ENCODE measurements at places on chromosomes 6 and 20.

- DNase-seq: no peak
Measured at GRCh38 chr6:2790588-2791449, 25.6 kb downstream of the WRNIP1 start.

- DNase-seq: no peak
Measured at GRCh38 chr6:169935861-169936260, 184.4 kb downstream of the ERMARD start.

- DNase-seq: no peak
Measured at GRCh38 chr6:158311626-158312025, 639 bp upstream of the TULP4 start.

DNA sequence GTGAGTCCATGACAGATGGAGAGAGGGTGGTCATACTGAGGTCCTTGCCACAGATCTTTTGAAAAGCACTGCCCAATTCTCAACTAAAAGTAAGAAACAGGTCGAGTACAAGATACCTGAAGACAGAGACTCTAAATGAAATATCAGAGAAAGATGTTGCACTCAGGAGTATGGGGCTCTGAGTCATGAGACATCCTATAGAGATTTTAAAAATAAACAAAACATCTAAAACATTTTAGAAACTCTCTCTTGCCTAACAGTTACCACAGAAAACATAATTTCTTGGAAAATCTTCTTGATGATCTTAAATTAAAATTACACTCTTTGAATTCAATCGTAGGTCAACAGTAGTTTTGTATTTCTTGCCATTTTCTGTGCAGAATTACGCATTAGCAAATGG, 348.9 kb upstream of the MARCKS start:
- no peak for DNase-seq

DNA sequence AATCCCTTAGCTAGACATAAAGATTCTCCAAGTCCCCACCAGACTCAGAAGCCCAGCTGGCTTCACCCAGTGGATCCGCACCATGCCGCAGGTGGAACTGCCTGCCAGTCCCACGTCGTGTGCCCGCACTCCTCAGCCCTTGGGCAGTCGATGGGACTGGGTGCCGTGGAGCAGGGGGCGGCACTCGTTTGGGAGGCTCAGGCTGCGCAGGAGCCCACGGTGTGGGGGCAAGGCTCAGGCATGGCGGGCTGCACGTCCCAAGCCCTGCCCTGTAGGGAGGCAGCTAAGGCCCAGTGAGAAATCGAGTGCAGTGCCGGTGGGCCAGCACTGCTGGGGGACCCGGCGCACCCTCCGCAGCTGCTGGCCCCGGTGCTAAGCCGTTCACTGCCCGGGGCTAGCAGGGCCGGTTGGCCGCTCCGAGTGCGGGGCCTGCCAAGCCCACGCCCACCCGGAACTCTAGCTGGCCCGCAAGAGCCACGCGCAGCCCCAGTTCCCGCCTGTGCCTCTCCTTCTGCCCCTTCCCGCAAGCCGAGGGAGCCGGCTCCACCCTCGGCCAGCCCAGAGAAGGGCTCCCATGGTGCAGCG, 95.9 kb upstream of the DTNBP1 start:
- no peak for DNase-seq

DNA sequence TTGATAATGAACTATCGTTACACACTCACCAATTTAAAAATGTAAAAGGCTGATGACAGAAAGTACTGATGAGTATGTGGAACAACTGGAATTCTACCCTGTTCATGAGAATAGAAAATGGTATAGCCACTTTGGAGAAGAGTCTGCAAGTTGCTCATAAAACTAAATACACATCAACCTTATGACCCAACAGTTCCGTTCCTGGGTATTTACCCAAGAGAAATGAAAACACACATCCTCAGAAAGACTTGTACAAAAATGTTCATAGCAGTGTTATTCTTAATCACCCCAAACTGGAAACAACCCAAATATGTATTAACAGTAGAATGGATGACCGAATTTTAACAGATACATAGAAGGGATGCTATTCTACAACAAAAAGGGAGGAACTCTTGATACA, 145.7 kb upstream of the LRFN2 start:
- no peak for DNase-seq

DNA sequence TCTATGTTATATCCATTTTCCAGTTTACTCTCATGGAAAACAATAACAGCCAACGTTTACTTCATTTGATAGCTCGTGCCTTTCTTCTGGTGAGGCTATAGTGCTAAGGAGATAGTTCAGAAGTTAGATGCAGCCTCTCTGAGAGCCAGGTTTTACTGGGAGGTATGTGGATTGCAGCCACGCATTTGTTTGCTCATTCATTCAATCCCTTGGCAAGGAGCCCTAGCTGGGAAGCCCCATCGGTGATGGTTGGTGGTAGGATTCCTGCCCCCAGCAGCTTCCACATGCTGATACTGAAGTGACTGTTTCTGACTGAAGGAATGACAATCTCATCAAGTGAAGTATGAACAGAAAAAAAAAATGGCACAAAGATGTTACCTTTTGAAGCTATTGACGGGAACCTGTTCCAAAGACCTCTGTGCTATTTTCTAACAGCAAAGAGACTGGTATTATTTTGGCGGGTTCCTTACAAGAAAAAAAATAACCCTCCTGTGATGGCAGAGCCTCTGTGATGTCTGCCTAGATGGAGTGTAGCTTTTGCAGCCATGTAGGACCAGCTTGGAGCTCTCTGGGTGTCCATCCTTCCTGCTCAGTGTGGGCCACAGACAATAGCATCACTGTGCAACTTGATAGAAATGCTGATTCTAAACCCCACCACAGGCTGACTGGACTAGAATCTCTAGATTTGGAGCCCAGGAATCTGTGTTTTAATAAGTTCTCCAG, 30.6 kb downstream of the SNAP25 start:
- DNase-seq: no peak

DNA sequence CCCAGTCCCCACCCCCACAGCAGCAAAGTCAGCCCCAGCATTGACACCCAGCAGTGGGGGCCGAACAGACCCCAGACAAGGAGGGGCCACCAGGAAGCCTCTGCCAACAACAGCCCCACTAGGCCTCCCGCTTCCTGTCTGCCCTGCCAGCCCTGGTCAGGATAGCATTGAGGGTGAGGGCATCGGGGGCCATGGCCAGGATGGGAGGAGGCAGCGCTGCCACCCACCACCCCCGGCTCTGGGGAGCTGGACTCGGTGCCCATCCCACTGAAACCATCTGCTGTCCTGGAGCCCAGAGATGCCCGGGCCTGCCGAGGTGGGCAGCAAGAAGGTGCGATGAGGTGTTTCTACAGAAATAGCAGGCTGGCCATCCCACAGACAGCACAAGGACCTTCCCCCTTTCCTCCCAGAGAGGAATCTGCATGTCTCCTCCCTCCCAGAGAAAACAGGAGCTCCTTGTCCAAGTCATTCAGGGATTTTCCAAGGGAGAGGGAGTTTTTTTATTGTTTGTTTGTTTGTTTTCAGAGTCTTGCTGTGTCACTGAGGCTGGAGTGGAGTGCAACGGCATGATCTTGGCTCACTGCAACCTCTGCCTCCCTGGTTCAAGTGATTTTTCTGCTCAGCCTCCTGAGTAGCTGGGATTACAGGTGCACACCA, 62.1 kb upstream of the BHLHE23 start:
- DNase-seq: no peak

DNA sequence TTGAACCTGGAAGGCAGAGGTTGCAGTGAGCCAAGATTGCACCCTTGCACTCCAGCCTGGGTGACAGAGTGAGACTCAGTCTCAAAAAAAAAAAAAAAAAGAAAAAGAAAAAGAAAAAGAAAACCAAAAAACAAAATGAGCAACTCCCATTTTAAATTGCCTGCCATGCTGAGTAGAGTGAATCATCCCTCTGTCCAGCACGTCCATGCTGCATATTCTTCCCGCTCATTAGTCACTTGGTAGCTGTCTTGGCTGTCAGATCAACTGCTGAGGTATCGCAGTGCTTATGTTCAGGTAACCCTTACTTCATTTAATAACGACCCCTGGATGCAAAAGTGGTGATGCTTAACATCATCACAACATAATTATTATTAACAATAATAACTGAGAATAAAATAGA, 72.6 kb upstream of the RNF24 start:
- DNase-seq: no peak
